ENCODE measurements at places on chromosomes 2 and 18. TPM values are rescaled to one million over a fixed set of nuclear protein-coding genes. Genes with fewer than 3 reads are reported as not detected.

The GALNT14 gene
- total RNA-seq, result 3.4 TPM

The SRD5A2 gene
- 0.06 TPM for total RNA-seq

The ZAP70 gene
- 1.3 TPM for total RNA-seq

The HOXD13 gene
- total RNA-seq, result 1.1 TPM

The DSEL gene
- 19.8 TPM for total RNA-seq

The STARD6 gene
- total RNA-seq, result not detected

The B3GNT7 gene
- total RNA-seq, result 3.9 TPM
